ENCODE measurements at places on chromosomes 12 and 14.
A peak's percentile ranks its signal among the peaks of the same experiment; 100 is the strongest.

DNA sequence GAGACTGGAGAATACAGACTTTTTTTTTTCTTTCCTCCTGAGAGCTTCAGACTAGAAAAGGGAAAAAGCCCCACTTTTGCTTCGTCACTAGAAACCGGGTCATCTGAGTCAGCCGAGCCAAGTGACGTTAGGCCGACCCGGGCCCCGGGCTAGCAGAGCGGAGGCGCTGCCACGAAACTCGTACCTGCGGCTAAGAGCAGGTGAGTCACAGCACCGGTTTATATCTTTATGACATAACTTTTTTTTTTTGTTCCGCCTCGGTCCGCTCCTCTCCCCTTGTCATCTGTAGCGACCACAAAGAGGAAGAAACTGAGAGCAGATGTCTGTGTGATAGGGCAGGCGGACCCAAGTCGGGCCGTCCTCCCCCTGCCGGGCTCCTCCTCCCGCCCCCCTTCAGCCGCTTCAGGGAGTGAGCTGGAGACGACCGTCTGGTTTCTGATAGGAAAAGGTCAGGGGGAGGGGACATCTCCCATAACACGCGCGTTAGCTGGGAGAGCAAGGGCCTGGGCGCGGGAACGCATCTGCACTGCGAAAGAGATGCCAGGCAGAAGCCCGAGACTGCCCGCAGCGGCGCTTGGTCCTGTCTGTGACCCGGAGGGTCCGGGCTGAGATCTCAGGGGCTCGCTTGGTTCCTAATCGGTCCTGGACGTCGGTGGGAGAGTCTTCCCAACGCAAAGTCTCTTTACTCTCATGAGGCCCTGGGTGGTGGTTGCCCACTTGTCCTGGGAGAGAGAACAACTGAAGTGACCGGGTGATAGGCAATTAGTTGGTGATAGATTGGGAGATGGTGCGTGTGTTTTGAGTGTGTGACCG is 586 bp downstream of the TTC6 start:
- ATAC-seq, result peak; percentile 97

GRCh38 chr14:104393898-104394381 is 185.6 kb upstream of the C14orf180 start:
- ATAC-seq, result peak; percentile 84

DNA sequence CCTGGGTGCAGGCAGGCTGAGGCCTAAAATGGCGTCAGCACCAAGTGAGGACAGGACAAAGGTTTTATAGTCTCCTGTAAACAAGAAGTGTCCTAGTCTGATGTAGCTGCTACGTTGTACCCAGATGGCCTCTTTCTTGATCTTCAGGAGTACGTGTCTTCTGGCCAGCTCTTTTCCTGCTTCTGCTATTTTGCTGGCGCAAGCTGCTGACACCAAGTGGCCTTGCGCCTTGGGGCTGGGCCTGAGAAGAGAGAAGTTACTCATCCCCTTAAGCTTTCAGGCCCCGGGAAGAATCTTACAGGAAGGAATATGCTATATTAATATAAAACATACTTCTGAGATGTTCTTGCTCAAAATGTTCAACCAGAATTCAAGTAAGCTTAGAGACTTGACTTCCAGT is 605.2 kb downstream of the GALC start:
- ATAC-seq, result no peak

- ATAC-seq, result no peak
These were observed 678 bp upstream of the OAS2 start for GRCh38 chr12:112977641-112978040.

DNA sequence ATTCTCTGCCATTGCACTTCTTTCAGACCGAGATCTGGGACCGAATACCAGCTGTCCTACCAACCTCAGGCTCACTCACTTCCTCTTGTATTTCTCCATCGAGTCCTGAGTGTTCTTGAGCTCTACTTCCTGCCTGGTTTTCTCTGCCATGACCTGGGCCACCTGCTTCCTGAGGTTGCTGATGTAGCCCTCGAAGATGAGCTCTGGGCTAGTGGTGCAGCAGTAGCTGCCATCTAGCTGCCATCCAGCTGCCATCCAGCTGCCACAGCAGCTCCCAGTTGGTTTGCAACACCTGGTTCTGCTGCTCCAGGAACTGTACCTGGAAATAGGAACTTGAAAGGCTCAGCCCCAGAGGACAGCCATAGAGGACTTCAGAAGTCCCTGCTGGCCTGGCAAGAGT is 15.0 kb upstream of the KRT73 start:
- no peak for ATAC-seq

DNA sequence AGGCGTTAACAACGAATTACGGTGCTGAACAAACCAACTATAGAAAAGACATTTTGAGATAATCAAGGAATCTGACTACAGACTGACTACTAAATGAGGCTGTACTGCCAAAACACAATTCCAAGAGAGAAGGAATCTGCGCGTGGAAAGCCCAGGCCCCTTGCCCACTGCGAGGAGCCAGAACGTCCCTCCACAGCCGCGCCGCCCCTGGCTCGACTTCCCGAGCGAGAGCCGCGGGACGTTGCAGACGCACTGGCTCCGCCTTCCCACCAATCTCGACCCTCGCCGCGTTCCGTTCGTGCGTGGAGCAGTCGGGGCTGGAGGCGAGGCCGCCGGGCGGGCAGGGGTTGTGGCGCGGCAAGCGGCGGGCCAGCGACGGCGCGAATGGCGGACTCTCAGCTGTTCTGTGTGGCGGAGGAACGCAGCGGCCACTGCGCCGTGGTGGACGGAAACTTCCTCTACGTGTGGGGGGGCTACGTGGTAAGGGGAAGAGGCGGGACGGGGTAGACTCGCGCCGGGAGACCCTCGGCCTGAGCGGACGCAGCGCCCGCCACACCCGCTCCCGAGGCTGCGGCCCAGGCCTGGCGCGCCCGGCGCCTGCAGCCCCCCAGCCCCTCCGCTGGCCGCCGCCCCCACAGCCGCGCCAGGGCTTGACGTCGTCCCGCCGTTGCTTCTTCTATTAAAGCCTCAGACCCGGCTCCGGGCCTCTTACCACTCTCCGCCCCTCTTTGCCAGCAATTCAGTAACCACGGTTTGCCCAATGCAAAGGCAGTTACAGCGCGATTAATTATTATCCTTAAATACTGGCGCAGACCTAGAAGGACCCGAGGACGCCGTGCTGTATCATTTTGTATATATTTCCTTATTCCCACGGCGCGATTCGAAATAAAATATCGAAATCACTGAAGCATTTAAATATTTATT is at the start of gene KLHDC1:
Gene KLHDC1 (plus strand): TSS at position 310 of the 924 bp plus-strand sequence. CDS start 75 bp downstream, at position 385.
- ATAC-seq, result peak; percentile 79

DNA sequence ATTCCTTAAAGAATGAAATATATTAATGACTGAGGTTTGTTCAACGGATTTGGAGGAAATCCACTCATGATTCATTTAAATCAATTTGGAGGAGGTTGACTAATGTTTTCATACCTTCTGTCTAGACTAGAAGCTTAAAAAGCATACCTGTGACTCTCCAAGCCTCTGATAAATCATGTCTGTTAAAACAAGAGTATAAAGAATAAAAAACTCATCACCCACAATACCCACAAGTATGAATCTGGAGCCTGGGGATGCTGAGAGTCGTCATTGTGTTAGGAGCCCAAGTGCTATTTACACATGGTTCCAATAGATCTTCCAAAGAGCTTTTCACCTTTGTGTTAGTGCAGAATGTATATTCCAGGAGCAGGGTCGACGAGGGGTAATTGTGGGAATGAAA is 86.8 kb upstream of the ADAMTS20 start:
- no peak for ATAC-seq

GRCh38 chr12:106956048-106956578 is 406 bp downstream of the TMEM263 start:
- peak; percentile 64 for ATAC-seq

GRCh38 chr12:124704619-124705018 is 137.2 kb upstream of the NCOR2 start:
- ATAC-seq, result no peak

DNA sequence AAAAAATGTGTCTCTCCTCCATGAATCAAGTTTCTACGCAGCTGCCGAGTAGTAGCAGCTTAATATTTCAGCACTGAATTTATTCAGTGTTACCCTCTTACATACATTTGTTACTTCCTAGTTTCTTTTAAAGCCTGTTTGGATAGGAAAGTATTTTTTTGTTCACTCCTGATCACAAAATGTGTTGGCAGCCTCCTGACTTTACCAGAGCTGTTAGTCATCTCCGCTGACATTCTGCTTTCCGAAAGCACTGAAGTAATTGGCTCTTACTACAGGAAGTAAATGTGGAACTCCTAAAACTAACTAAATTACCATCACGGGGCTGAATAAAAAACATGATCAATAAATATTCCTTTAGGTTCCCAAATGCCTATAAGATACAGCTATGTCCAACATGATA is 225.5 kb downstream of the EPS8 start:
- peak; percentile 80 for ATAC-seq

DNA sequence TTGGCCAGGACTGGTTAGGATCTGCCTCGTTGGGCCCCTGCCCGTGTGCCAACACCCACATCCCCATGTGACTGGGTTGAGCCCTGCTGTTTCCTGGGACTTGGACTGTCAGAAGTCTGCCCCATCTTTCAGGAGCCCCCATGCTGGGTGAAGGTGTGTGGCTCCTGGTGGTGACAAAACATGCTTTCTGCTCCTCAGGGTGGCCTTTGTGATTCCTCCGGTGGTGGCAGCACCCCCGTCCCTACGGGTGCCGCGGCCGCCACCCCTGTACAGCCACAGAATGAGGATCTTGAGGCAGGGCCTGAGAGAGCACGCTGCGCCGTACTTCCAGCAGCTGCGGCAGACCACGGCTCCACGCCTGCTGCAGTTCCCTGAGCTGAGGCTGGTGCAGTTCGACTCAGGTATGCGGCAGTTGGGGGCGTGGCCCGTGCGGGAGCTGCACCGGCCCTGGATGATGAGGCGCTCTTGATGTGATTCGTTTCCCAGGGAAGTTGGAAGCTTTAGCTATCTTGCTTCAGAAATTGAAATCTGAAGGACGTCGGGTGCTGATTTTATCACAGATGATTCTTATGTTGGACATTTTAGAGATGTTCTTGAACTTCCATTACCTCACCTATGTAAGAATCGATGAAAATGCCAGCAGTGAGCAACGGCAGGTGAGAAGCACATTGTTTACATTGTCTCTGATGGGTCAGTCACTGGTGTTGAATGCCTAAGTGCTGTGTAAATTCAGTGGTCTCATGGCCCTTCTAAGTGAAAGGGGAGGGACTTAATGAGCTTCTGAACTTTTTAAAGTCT is 80.0 kb downstream of the EP400 start:
- ATAC-seq, result no peak

DNA sequence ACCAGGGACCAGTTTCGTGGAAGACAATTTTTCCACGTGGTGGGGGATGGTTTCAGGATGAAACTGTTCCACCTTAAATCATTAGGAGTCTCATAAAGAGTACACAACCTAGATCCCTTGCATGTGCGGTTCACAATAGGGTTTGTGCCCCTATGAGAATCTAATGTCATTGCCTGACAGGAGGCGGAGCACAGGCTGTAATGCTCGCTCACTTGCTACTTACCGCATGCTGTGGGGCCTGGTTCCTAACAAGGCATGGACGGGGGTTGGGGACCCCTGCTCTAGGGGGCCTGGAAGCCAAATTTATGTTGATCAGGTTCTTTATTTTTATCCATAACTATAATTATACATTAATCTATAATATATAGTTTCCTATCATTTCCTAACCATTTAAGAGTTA is 315.3 kb downstream of the MED13L start:
- no peak for ATAC-seq

- no peak for ATAC-seq
These were observed 102.5 kb upstream of the ARID2 start for GRCh38 chr12:45626965-45627364.

- no peak for ATAC-seq
These were observed 216.2 kb upstream of the KRR1 start for GRCh38 chr12:75727577-75727976.

GRCh38 chr14:22485178-22485577 is 103.8 kb downstream of the DAD1 start:
- ATAC-seq, result no peak

DNA sequence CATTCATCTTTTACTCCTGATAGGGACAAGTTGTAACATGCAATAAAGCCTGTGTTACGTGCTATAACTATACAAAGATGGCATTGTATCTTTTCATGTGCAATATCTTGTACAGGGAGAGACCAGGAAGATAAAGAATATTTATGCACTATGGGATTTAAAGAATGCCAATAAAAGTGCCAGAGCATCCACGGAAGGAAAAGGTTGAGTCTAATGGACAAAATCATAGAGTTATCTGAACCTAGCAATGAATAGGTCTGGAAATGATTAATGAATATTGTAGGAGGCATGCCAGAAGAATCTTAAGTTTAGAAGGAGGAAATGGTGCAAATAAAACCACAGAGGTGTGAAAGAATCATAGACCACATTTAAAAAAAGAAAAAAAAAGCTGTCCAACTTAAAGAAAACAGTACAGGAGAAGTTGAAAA is 263.9 kb downstream of the KCNC2 start:
- ATAC-seq, result no peak

- ATAC-seq, result no peak
These were observed 70.3 kb upstream of the NR2C1 start for GRCh38 chr12:95143621-95144205.

- peak; percentile 39 for ATAC-seq
These were observed 32.4 kb downstream of the PLEKHG7 start for GRCh38 chr12:92735131-92735721.

GRCh38 chr14:23056145-23056955 is 970 bp downstream of the CDH24 start:
- ATAC-seq, result peak; percentile 76

GRCh38 chr12:9361879-9362326 is 153.7 kb upstream of the PZP start:
- ATAC-seq, result peak; percentile 9
